Stimulated activated CD8-positive, alpha-beta memory T cell treated with anti-CD3 and anti-CD28 coated beads, Interleukin-7, amount 100 ng/mL, for 1 hour (primary cell): ENCODE measurements at places on chromosomes 2 and 18.

GRCh38 chr2:70673041-70673647 is 94.9 kb downstream of the ADD2 start:
- no peak for DNase-seq

DNA sequence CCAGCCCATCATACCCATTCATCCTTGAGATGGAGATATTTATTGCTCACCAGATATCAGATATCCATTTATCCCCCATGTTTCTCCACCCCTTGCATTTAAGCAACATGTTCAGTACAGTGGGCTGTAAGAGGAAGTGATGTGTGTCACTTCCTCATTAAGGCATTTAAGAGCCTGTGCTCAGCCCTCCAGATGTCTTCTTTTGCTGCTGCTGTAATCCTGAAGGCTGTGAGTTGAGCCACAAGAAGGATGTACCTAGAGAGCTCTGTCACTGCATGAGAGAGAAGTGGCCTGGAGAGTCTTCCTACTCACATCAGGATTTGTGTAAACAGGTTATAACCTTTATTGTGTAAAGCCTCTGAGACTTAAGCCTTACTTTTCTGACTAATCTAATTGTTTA is 151.8 kb upstream of the UNC80 start:
- DNase-seq: no peak

DNA sequence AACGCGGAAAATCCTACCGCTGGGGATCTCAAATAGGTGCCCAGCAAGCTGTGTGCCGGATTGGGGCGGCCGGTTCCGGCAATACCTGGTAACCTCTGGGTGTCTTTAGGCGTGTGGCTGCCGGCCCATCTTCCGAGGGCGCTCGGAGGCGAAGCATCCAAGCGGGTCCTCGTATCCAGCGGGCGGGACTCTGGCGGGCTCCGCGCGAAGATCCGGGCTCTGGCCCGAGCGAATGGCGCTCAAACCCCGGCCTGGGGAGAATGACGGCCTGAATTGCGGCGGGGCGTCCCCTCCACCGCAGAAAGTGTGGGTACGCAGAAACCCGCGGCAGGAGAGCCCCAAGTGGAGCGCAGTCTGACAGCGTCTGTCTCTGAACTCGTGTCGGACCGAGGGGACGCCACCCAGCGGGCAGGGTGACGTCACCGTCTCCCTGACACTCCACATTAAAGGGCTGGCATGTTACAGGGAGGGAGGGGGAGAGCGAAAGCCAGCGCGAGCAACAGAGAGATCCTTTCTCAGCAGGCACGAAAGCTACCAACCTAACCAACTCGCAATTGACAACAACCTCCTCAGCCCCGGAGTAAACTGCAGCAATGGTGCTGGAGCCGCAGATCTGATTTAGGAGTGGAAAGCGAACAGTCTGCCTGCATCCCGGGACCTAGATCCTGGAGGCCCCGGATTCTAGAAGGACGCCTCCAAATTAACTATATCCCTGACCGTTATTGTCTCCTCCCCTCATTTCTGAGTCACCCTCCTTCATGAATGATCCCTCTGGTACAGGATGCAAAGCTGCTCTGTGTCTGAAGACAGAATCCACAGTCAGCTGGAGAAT is at the start of gene SKOR2:
Gene SKOR2, minus strand, starts transcription at position 372 of the 832 bp plus-strand sequence. CDS start 2,477 bp downstream, outside the sequence.
- no peak for DNase-seq

DNA sequence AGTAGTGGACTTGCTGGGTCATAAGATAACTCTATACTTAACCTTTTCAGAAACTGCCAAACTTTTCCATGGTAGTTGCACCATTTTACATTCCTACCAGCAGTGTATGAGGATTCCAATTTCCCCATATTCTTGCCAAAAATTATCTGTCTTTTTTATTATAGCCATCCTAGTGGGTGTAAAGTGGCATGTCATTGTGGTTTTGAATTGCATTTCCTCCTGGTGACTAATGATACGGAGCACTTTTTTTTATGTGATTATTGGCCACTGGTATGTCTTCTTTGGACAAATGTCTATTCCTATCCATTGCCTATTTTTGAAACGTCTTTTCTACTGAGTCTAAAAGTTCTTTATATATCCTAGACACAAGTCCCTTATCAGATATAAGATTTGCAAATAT is 44.3 kb downstream of the CACNB4 start:
- no peak for DNase-seq

- DNase-seq: peak; percentile 33
Measured at GRCh38 chr2:119290859-119291587, 67.4 kb downstream of the STEAP3 start.

GRCh38 chr2:232455426-232456255 is at the start of gene ALPI:
ALPI (plus strand) TSS chr2:232456153; CDS start chr2:232456200, 47 bp downstream.
- no peak for DNase-seq

DNA sequence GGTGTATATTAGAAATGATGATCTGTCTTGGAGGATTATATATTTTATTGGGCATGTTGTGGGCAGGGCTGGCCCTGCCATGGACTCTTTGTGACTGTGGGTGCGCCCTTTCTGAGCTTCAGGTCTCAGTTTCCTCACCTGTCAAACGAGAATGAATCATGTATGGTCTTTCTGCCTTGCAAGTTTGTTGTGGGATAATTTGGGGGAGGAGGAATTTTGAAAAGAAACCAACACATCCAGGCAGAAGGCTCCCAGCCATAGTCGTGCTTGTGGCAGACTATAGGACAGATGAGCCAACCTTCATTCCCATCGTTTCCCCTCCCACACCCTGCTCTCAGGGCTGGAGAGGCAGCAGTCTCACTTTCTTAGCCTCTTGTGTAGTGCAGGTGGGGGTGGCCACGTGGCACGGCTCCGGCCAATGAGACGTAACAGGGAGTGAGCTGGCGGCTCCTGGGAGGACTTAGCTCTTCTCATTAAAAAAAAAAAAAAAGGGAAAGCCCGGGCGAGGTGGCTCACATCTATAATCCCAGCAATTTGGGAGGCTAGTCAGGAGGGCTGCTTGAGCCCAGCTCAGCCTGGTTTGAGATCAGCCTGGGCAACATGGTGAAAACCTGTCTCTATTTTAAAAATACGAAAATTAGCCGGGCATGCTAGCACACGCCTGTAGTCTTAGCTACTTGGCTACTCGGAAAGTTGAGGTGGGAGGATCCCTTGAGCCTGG is 63.1 kb downstream of the RHOB start:
- DNase-seq: no peak

DNA sequence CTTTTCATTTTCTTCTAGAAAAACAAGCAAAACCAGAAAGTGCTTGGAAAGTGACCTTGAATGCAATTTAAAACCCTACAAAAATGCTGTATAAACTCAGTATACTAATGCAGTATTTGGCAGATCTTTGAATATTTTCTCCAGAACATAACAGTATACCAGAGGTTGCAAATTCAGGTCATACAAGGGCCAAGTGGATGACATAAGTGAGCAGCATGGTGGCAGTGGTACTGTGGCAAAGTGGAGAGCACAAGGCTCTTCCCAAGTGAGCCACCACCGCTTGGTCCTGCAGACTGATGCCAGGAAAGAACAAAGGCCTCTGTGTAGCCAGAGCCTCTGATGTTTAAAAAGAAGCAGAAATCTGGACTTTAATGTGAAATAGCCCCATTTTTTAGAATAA is 33.1 kb downstream of the METTL4 start:
- DNase-seq: no peak
